ENCODE measurements at places on chromosomes 5 and 9. TPM values are rescaled to one million over a fixed set of nuclear protein-coding genes. Genes with fewer than 3 reads are reported as not detected.

Gene TLR4
- polyA plus RNA-seq = 6.2 TPM

Gene EIF4EBP3
- polyA plus RNA-seq = 14.7 TPM

Gene PANK3
- 56.9 TPM for polyA plus RNA-seq

Gene UBE2QL1
- 0.81 TPM for polyA plus RNA-seq

Gene HAVCR2
- 2.3 TPM for polyA plus RNA-seq

Gene TSSK1B
- polyA plus RNA-seq = not detected

Gene FGF1
- polyA plus RNA-seq = 9.7 TPM

Gene KIF4B
- polyA plus RNA-seq = 0.01 TPM
